Neural crest cell (in vitro differentiated cells): ENCODE measurements at places on chromosomes 2 and 18.

GRCh38 chr2:68505603-68506159 is 38.3 kb downstream of the APLF start:
- no peak for DNase-seq

DNA sequence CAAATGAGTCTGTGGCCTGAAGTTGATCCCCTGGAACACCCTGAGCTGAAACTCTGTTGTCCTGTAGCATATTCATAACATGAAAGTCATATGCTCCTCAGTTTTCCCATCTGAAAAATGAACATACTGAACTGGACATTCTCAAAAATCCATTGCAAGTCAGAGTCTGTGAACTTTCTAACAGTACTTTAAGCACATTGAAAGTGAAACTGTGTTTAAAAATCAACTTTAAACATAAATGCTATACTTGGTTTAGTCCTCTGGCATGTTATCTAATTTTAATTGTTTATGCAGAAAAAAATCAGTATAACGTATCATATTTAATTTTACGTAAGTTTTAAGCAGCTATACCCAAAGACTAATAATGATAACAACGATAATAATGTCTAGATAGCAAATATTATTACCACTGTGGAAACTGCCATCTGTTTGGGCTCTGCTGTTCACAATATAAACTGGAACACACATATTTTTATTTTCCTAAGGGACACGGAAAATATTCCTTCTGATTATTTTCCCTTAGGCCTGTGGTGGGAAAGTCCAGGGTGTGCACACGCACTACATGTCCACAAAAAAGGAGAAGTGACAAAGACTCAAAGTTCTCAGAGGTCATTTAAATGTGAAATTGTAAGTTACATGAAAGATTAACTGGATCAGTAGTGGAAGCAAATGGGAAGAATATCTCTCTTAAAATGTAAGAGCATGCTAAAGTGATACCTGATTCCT is 56.1 kb upstream of the TTN start:
- DNase-seq: no peak

GRCh38 chr2:28375236-28375635 is 17.4 kb upstream of the FOSL2 start:
- no peak for DNase-seq

- DNase-seq: no peak
Measured at GRCh38 chr18:35771172-35771571, 189.6 kb downstream of the GALNT1 start.

- no peak for DNase-seq
Measured at GRCh38 chr18:34965566-34965965, 75.6 kb upstream of the MAPRE2 start.

- no peak for DNase-seq
Measured at GRCh38 chr2:60366135-60366712, 187.2 kb downstream of the BCL11A start.

DNA sequence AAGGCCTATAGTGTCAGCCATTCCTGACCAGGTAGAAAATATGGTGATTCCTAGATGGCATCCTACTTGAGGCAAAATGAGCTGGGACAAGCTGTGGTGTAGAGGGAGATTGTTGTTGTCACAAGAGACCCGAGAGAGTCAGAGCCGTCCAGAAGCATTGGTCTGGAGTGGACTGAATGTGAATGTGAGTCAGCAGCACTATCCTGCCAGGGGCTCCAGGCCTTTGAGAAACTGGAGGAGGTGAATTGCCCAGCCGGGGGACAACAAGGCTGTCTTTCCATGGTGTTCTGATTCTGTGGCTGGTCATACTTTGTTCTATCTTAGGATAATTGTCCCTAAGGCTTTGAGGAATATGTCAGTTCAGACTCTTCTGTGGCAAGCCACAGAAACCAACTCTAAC is 29.4 kb upstream of the EIF2AK3 start:
- DNase-seq: no peak
